ENCODE measurements at places on chromosomes 13 and 19. TPM values are rescaled to one million over a fixed set of nuclear protein-coding genes. Genes with fewer than 3 reads are reported as not detected.

The KISS1R gene
- total RNA-seq, result 0.38 TPM

DNA sequence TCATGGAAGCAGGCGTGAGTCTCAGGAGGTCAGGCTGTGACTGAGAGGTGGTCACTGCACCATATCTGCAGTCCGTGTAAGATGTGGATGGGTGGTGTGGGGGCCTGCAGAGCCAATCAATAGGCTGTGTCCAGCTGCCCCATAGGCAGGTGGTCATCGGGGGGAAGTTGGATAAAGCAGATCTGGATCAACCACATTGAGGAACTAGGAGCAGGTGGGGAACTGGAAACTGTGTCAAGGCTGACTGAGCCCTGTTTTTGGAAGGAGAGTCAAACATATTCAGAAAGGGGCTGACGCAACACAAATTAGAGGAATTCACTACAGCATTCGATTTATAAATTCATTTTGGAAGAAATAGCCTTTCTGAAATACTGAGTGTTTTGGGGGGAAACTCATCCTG is 15.0 kb downstream of the CLEC4M start:
- H3K4me3 ChIP-seq, result no peak overlapping the region
- H3K27ac ChIP-seq, result no peak overlapping the region
- H3K4me1 ChIP-seq, result no peaks in the 10 kb centered on the region
- H3K27me3 ChIP-seq, result peaks cover 52% of the 10 kb centered on the region
- no peaks in the 10 kb centered on the region for H3K36me3 ChIP-seq
- DNase-seq, result no peak

The TSHZ3 gene
- total RNA-seq, result 15.3 TPM

- no peaks in the 10 kb centered on the region for H3K27me3 ChIP-seq
- peak overlapping the region; percentile 90 for H3K4me3 ChIP-seq
- DNase-seq, result no peak
- peaks cover 43% of the 10 kb centered on the region for H3K4me1 ChIP-seq
These were observed 4.6 kb downstream of the MIDN start for GRCh38 chr19:1252821-1253513.

The CACNA1A gene
- total RNA-seq, result 0.58 TPM

- H3K27ac ChIP-seq, result peak overlapping the region; percentile 43
- no peaks in the 10 kb centered on the region for H3K27me3 ChIP-seq
- peaks cover 42% of the 10 kb centered on the region for H3K4me1 ChIP-seq
- peaks cover 28% of the 10 kb centered on the region for H3K36me3 ChIP-seq
- DNase-seq, result no peak
- no peak overlapping the region for H3K4me3 ChIP-seq
These were observed 197.7 kb upstream of the RNF113B start for GRCh38 chr13:98374750-98375149.

Measured in chondrocyte (in vitro differentiated cells).